ENCODE measurements at places on chromosomes 13 and 19.

GRCh38 chr13:36212789-36213188 lies 1.6 kb downstream of the SOHLH2 start:
- DNase-seq = no peak

- no peak for DNase-seq
Observed at GRCh38 chr13:56271686-56272085, 869.0 kb upstream of the PRR20A start.

DNA sequence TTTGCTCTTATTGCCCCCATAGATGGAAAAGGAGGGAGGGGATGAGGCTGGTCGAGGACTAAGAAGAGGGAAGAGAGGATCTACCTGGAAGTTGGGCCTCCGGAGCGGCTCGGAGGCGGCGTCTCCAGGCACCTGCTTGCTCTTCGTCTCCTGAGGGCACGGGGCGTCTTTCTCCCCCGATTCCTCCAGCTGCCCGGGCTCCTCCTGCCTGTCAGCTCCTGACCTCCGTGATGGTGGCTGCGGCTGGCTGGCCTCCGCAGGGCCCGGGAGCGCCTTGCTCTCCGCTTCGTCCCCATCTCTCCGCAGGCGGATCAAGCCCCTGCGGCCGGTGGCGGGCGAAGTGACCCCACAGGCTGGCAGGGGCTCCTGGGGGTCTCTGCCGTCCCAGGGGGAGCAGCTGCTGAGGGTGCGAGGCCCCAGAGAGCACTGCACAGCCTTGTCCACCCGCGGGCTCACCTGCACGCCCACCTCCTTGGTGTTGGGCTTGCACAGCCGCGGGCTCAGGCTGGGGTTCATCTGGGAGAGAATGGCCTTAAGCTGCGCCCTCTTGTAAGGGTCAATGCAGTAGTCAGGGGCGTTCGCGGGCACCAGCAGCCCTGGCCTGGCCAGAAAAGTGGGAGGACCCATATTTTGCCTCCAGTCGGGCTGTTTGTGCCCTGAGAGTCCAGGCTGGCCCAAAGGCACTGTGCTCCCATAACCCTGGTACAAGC lies 3.8 kb downstream of the ZAR1L start:
- peak; percentile 6 for DNase-seq

DNA sequence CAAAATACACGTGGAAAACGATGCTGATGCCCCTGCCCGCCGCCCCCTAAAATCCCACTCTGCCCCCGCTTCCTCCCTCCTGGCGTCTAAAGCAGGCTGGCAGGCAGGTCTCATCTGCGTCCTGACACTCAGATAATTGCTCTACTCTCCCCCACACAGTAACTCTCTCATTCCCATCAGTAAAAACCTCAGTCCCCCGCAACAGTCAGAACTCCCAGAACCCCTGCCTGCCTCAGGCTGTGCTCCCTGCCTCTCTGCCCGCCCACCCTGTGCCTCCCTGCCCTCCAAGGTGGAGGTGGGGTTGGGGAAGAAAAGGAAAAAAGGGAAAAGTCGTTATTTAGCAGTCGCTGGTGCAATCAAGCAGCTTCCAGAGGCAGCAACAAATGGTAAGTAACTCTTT lies 473.7 kb downstream of the EFNB2 start:
- DNase-seq = no peak

DNA sequence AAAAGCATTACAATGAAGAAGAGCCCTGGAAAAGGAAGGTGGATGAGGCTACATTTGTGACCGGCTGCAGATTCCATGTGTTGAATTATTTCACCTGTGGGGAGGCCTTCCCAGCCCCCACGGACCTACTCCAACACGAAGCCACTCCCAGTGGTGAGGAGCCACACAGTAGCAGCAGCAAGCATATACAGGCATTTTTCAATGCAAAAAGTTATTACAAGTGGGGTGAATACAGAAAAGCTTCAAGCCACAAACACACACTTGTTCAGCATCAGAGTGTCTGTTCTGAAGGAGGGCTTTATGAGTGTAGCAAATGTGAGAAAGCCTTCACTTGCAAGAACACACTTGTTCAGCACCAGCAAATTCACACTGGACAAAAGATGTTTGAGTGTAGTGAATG lies 5.0 kb downstream of the ZNF551 start:
- no peak for DNase-seq

DNA sequence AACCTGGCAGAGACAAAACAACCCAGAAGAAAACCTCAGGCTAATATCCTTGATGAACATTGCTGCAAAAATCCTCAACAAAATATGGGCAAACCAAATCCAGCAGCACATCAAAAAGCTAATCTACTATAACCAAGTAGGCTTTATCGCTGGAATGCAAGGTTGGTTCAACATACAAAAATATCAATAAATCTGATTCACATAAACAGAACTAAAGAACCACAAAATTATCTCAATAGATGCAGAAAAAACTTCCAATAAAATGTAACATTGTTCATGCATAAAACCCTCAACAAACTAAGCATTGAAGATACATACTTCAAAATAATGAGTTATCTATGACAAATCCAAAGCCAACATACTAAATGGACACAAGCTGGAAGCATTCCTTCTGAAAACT lies 8.8 kb downstream of the ZNF724 start:
- no peak for DNase-seq

DNA sequence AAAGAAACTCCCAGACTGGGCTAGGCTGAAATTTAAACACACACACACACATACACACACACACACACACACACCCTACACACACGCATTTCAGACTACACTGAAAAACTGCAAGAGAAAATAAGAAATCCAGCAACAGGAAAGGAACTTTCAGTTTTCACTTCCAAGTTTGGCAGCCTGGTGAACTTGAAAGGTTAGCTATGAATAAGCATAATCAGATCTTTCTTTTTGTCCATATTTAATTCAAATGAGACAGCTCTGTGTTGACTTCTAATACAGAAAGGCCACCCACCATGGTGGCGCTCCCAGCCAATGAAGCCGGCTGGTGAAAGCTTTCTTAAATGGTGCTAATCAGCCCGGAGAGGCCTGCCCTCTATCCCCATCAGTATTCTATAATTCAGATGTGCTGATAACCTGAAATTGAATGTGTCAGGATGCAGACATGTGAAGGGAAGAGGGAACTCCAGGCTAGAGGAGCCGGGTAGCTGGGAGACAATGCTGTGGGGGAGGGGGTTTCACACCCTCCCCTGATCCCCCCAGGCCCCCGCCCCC lies 108.3 kb upstream of the ZNF536 start:
- DNase-seq = no peak

- DNase-seq = no peak
Observed at GRCh38 chr19:44496711-44497110, 3.6 kb downstream of the ZNF180 start.

DNA sequence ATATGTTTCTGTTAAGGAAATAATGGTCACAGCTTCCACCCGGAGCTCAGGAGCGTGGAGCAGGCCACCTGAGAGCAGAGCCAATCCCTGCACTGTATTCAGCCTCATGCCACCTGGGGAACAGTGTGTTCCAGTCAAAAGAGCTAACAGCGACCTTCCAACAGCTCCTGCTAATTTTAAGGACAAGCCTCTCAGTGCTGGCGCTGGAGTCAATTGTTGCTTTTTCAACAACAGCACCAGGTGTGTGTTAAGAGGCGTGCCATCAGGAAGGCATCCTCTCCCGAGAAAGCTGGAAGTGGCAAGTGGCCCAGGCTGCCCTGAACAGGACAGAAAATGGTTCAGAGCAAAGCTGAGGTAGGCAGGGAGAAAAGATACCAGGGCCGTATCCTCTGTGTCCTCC lies 102.0 kb downstream of the CACNA1A start:
- no peak for DNase-seq

- no peak for DNase-seq
Observed at GRCh38 chr13:95295026-95295425, 6.2 kb downstream of the ABCC4 start.

DNA sequence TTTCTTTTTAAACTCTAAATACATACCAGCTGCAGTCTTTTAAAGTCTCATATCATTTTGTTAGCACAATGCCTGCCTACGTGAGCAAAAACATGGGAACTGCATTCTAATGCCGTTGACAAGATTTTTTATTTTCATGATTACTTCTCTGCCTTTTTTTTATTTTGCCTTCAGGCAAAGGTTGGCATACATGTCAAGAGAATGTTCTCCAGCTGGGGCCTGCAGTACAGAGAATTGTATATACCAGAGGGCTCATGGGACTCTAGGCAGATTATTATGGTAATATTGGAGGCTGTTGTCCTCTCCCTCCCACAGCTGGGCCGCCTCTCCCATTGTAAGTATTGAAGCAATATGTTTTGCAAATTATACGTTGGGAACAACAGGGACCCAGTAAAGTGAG lies 53.9 kb upstream of the OBI1 start:
- DNase-seq = no peak

Measured in GM06990 (cell line).